ENCODE measurements at places on chromosomes 2 and 18.
A peak's percentile ranks its signal among the peaks of the same experiment; 100 is the strongest.

DNA sequence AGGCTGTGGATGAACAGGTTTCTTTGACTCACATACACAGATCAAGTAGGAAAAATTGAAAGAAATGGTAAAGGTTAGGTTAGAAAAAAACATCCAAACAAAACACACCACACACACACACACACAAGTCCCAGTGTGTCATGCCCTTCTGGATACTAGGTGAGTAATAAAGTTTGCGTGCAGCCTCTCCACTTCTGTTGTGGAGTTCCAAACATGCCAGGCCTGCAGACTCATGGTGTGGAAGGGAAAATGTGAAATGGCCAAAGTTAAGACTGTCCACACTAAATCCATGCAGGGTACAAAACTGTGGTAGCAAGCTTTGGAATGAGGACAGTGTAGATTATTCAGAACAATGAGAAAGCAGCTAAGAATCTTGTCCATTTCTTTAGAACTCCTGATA lies 114.6 kb downstream of the IKZF2 start:
- no peak for DNase-seq
- H3K4me3 ChIP-seq: no peak overlapping the region

DNA sequence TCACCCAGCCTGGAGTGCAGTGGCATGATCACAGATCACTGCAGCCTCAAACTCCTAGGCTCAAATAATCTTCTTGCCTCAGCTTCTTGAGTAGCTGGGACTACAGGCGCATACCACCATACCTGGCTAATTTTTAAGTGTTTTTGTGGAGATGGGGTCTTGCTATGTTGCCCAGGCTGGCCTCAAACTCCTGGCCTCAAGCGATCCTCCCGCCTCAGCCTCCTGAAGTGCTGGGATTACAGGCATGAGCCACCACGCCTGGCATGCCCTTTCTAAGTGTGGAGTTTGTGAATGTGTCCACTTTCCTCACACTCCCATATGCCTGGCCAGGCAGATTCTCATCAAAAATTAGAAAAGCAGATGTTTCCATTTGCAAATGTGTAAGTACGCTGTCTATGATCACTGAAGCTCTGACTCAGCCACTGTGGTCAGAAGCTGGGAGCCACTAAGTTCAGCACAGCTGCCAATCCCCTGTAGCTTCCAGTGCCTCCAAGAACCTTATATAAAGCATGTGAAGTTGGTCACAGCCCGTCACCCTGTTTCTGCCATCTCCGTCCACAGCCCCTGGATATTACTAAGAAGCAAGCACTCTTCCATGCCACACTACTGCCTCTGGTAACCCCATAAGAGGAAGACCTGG lies 155.4 kb downstream of the FAM210A start:
- H3K36me3 ChIP-seq: no peaks in the 10 kb centered on the region
- no peaks in the 10 kb centered on the region for H3K27me3 ChIP-seq
- H3K27ac ChIP-seq: no peak overlapping the region
- H3K4me1 ChIP-seq: peaks cover 34% of the 10 kb centered on the region
- no peak overlapping the region for H3K4me3 ChIP-seq
- no peak for DNase-seq

- peak overlapping the region; percentile 59 for H3K27ac ChIP-seq
- no peaks in the 10 kb centered on the region for H3K36me3 ChIP-seq
- H3K4me1 ChIP-seq: peaks cover 19% of the 10 kb centered on the region
- DNase-seq: no peak
Measured at GRCh38 chr2:197311421-197312033, 947 bp upstream of the ANKRD44 start.

DNA sequence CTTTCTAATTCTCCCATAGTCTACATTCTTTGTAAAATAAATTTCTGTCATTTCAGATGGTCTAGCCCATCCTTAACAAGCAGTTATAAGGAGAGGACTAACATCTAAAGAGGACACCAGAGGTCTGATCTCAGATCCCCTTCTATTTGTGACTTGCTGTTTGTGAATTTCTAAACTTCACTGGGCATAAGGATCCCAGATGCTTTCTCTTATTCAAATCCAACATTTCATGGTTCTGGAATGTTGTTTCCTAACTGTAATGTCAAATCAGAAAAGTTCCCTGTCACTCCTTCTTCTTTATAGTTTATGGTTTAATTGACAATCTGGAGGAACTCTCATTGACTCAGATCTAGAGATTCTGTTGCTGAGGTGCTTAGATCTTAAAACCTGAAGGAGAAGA lies 430.2 kb downstream of the MEIS1 start:
- no peaks in the 10 kb centered on the region for H3K27me3 ChIP-seq
- no peaks in the 10 kb centered on the region for H3K36me3 ChIP-seq
- no peak overlapping the region for H3K4me3 ChIP-seq
- H3K27ac ChIP-seq: no peak overlapping the region
- no peaks in the 10 kb centered on the region for H3K4me1 ChIP-seq

- DNase-seq: no peak
- H3K4me3 ChIP-seq: no peak overlapping the region
- peaks cover 12% of the 10 kb centered on the region for H3K36me3 ChIP-seq
Measured at GRCh38 chr2:178385595-178386148, 65.3 kb downstream of the PRKRA start.

- no peaks in the 10 kb centered on the region for H3K4me1 ChIP-seq
- H3K4me3 ChIP-seq: no peak overlapping the region
- H3K27me3 ChIP-seq: no peaks in the 10 kb centered on the region
- no peak overlapping the region for H3K27ac ChIP-seq
- H3K36me3 ChIP-seq: no peaks in the 10 kb centered on the region
- DNase-seq: no peak
Measured at GRCh38 chr2:39858677-39859076, 79.6 kb upstream of the THUMPD2 start.

GRCh38 chr2:102018823-102019445 lies 27.2 kb downstream of the IL1R2 start:
- no peak overlapping the region for H3K4me3 ChIP-seq
- peaks cover 5% of the 10 kb centered on the region for H3K4me1 ChIP-seq

GRCh38 chr2:189552334-189552990 lies 28.1 kb downstream of the SLC40A1 start:
- no peaks in the 10 kb centered on the region for H3K27me3 ChIP-seq
- no peaks in the 10 kb centered on the region for H3K4me1 ChIP-seq
- H3K27ac ChIP-seq: no peak overlapping the region
- no peak for DNase-seq

GRCh38 chr2:130727286-130727924 lies 1.5 kb upstream of the GPR148 start:
- DNase-seq: peak; percentile 60
- no peaks in the 10 kb centered on the region for H3K36me3 ChIP-seq
- H3K4me3 ChIP-seq: peak overlapping the region; percentile 62
- peak overlapping the region; percentile 75 for H3K27ac ChIP-seq

GRCh38 chr2:68907920-68908253 lies 36.7 kb upstream of the BMP10 start:
- no peaks in the 10 kb centered on the region for H3K4me1 ChIP-seq
- H3K27me3 ChIP-seq: no peaks in the 10 kb centered on the region
- H3K36me3 ChIP-seq: no peaks in the 10 kb centered on the region
- H3K27ac ChIP-seq: no peak overlapping the region

- H3K4me1 ChIP-seq: peaks cover 21% of the 10 kb centered on the region
- no peaks in the 10 kb centered on the region for H3K36me3 ChIP-seq
- peak overlapping the region; percentile 49 for H3K27ac ChIP-seq
- DNase-seq: peak; percentile 31
- H3K4me3 ChIP-seq: no peak overlapping the region
Measured at GRCh38 chr18:58101291-58101794, 57.3 kb downstream of the NEDD4L start.

DNA sequence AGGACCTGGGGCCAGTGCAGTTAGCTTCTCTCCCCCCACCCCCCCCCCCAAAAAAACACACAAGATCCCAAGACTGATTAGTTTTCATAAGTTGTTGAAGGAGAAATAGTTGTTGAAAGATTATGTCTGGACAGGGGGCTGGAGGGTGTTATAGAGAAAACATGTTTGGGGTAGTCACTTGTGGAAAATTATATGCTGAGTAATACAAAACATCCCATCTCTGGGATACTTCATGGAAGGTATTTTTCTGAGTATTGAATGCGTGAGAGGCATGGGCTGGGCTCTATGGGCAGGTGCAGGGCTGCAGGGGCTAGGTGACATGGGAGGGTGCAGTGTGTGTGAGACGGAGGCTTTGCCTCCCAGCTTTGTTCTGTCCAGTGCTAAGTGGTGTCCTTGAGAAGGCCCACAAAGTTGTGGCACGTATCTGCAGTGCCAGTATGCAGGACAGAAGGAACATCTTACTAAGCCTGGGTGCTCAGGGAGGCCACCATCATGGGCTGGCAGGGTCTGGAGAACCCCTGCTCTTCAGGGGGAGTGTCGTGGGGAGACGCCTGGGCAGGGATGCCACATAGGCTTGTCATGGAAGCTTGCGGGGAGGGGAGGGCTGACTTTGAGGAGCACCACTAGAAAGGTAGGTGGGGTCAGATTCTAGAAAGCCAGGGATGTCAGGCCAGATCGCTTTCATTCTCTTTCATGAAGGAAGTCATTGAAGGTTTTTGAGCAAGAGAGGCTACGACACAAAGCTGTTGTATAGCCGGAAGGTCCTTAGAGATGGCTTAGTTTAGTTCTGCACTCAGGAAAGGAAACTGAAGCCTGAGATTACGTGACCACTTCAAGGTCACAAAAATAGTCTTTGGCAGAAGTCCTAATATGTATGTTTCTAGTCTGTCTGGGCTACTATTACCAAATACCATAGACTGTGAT lies 232.0 kb downstream of the LDLRAD4 start:
- peaks cover 3% of the 10 kb centered on the region for H3K36me3 ChIP-seq
- DNase-seq: no peak
- H3K27me3 ChIP-seq: no peaks in the 10 kb centered on the region
- peaks cover 64% of the 10 kb centered on the region for H3K4me1 ChIP-seq

Measured in spinal cord (tissue), 10 donors.